ENCODE measurements at places on chromosomes 5 and 9.

DNA sequence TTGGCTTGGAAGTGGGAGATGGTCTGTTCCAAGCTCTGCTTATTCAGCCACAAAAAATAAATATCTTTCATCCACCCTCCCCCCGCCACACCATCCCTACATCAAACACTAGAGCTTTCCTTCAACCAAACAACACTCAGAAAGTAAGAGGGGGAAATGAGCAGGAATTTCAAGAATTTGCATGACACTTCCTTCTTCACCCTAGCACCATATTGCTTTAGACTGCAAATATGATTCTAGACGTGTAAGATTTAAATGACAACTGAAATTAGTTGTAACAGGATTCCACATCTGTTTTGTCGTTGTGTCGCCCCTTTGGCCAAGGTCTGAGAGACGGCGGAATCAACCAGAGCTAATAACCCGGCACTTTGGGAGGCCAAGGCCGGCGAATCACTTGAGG lies 88.5 kb downstream of the NDFIP1 start:
- DNase-seq, result no peak

GRCh38 chr9:98867429-98868168 lies 60.1 kb downstream of the GALNT12 start:
- no peak for DNase-seq

- no peak for DNase-seq
Observed at GRCh38 chr9:18829873-18830272, 203.1 kb downstream of the SAXO1 start.

DNA sequence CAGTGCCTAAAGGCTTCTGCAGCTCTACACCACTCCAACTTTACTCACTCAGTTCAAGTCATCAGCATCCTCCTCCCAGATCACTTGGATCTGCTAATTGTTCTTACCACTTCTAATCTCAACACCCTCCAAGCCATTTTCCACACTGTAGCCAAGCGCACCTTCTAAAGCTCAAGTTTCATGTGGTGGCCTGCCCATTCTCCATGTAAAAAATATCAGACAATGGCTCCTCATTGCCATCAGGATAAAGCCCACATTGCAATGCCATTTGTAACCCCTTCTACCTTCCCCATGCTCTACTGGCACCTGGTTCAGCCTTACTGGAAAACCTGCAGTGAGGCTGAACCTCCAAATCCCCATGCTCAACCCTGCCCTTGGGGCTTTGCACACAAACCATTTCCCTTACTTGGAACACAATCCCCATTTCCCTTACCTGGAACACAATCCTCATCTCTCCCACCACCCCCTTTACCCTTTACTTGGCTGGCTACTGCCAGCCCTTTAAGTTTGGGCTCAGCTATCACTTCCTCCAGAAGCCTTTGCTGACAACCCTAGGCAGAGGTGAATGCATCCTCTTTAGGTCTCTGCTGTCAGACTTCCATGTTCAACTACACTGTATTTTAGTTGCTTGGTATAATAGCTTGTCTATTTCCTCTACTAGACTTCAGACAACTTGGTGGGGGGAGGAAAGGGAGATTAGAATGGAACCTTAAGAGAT lies 220.0 kb downstream of the TSSK1B start:
- no peak for DNase-seq

DNA sequence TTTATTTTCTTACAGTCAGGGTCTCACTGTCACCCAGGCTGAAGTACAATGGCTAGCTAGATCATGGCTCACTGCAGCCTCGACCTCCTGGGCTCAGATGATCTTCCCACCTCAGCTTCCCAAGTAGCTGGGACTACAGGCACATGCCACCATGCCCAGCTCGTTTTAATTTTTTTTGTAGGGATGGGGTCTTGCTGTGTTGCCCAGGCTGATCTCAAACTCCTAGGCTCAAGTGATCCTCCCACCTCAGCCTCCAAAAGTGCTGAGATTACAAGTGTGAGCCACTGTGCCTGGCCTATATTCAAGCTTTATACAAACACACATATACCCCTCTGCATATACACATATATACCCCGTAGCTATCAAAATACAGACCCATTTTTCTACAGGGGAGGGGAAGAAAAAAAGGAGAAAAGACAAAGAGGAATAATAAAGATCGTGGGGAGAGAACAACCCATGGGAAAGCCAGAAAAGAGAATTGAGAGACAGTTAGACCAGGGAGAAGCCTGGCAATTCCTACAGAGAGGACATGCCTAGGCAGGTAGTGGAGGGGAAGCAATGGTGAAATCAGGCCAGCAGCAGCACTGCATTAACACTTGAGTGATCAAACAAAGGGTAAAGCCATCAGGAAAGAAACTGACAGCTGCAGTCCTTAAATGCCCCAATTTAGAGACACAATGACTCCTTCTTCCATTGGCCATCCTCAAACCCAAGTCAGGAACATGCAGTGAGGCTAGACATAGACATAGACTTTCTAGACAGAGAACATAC lies 102.7 kb downstream of the EFNA5 start:
- no peak for DNase-seq

GRCh38 chr9:85248514-85249312 lies 493.0 kb downstream of the AGTPBP1 start:
- DNase-seq, result no peak

GRCh38 chr9:85949586-85950335 lies 8.8 kb downstream of the NAA35 start:
- DNase-seq, result no peak

DNA sequence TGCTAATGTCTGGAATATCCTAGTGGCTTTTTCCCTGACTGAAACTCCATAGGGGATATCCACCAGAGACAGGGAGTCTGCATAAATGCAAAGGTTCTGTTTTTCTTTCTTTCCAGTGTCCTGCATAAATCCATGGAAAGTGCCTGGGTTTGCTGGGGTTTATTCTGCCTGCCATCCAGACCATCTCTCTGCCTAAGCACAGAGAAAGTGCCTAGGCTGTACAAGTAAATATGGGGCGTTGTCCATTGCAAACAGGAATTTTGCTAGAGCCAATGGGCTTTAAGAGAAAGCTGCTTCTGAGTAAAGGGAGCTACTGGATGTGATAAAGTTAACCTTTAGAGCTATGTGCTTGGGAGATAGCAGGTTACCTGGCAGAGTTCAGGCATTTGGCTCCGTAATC lies 407.5 kb downstream of the AGTPBP1 start:
- DNase-seq, result no peak
